ENCODE measurements at places on chromosomes 1 and 21.
A peak's percentile ranks its signal among the peaks of the same experiment; 100 is the strongest.

DNA sequence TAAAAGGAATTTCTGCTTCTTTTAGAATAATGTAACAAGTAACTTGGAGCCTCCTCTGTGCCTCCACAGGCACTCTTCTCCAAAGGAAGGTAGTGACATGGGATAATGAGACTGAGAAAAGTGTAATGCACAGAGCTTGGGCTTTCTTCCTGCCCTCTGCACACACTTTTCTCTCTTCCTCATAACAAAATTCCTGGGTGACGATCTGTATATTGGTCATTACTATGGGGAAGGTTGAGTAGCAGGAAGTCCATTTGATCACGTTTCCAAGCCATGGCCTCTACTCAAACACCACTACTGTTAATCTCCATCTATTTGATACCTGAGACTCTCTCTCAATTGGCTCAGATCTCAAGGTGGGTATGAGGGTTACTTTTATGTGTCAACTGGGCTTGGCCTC lies 113.9 kb downstream of the GRIK1 start:
- DNase-seq, result no peak

DNA sequence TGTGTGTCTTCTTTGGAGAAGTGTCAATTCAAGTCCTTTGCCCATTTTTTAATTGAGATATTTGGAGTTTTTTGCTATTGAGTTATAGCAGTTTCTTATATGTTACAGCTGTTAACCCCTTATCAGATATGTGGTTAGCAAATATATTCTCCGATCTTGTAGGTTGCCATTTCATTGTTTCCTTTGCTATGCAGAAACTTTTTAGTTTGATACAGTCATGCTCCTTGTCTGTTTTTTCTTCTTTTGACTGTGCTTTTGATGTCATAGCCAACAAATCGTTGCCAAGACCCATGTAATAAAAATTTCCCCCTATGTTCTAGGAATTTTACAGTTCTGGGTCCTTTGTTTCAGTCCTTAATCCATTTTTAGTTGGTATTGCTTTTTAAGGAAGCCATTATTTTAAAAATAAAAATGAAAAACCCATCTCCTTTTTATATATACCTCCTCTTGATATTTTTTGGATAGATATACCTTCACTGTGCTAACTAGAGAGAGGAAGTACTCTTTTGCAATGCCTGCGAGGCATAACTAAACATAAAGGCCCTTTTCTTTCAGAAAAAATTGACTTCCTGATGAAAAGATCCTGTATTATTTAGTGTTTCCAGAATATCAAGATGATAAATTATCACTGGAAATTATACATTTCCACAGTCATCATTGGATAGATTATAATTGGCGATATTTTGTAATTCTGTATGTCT lies 127.8 kb downstream of the HS2ST1 start:
- no peak for DNase-seq

- no peak for DNase-seq
Measured at GRCh38 chr1:108686614-108687313, 5.3 kb upstream of the PRPF38B start.

DNA sequence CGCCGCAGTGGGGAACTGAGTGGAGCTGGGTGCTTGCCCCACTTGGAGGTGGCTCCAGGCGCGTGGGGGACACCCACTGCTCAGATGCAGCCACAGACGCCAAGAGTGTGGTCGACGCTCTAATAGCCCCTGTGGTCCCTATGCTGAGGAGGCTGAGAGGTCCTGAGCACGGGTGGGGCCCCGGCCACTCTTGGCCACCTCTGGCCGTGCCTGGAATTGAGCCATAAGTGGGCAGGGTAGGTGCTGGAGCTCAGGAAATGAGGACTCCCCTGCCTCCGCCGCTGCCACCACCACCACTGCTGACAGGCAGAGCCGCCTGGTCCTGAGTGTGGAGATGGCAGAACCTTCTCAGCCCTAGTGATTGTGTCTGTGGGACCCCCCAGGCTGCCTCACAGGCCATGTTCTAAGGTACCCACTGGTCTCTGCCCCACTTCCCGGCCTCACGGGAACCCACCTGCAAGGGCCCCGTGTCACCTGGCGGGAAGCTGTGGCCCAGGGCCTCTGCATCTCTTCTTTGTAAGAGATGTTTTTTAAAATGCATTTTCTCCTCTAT lies 34.6 kb upstream of the DIP2A start:
- DNase-seq, result no peak

- no peak for DNase-seq
Measured at GRCh38 chr1:103582464-103582863, 11.1 kb downstream of the AMY2B start.

- DNase-seq, result no peak
Measured at GRCh38 chr21:43748622-43749021, 27.5 kb downstream of the CSTB start.

- DNase-seq, result no peak
Measured at GRCh38 chr1:229283183-229283611, 12.3 kb downstream of the RAB4A start.

DNA sequence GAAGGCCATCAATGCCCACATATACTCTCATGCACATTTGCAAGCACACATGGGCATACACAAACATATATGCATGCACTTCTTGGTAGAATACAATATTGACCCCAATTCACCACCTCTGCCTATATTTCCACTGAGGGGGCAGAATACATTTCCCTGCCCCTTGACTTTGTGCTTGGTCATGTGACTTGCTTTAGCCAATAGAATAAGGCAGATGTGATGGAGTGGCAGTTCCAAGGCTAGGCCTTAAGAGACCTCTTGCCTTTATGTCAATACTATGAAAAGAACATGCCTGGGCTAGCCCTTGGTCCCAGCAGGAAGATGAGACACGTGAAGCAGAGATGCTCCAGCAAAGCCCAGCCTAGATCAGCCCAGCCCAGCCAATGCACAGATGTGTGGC lies 66.0 kb upstream of the GRIK3 start:
- DNase-seq, result no peak

- DNase-seq, result peak; percentile 47
Measured at GRCh38 chr1:218344814-218345672, at the start of gene TGFB2. Gene TGFB2 (plus strand): TSS chr1:218345336. CDS start chr1:218346702, 1,366 bp downstream.

GRCh38 chr21:34606621-34607020 lies 8.3 kb downstream of the RCAN1 start:
- no peak for DNase-seq

DNA sequence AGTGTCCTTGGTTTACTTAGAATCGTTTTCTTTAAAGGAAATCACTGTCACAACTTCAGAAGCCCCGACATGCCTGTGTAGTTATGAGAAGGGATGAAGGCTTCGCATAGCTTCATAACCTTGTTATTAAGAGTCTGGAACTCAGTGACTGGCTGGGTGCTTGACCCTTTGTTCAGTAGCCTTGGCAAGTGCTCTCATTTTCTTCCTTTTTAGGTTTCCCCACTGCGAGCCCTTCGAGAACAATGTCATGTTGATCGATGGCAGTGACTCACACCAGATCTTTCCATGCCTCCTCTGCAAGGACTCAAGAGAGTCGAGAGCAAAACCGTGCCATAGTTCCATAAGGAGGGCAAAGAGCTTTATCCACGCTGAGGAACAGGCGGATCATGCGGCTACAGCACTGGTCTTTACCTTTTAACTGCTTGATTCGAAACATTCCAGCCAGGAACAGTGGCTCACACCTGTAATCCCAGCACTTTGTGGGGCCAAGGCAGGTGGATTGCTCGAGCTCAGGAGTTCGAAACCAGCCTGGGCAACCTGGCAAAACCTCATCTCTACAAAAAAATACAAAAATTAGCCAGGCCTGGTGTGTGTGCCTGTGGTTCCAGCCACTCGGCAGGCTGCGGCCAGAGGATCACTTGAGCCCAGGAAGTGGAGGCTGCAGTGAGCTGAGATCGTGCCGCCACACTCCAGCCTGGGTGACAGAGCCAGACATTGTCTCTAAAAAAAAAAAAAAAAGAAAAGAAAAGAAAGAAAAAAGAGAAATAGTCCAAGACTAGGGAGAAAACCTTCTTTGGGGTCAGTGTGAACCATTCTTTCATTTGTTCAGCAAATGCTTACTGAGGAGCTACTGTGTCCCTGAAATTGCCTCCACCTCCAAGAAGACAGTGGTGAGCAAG lies 95.4 kb upstream of the ERRFI1 start:
- DNase-seq, result no peak

DNA sequence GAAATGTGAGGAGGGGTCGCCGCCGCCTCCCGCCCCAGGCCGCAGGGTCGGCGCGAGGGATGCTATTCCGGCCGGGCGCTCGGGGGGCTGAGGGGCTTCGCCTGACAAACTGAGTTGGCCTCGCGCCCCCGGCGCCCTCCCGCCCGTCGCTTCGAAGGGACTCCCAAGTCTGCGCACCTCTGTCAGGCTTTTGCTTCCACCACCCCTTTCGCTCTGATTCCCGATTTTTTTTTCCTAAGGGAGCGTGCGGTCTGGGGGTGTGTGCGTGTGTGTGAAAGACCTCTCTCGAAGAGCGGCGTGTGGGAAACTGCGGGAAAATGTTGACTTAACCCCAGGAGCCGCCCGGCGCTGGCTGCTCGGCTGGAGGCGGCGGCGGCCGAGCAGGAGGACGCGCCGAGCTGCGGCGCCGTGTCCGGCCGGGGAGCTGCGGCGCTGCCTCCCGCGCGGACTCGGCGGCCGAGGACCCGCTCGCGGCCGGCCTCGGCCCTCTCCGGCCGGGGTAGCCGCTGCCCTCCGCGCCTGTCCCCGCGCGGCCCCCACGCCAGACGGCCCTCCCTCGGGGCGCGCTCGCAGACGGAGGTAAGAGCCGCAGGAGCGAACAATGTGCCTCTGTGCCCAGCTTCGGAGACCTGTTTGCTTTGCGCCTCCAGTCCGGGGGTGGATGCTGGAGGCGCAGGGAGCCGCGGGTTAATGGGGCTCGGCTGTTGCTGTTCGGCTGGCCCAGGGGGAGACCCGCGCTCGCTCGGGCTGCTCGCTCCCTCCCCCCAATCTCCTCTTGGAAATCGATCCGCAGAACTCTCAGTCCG lies 1.1 kb downstream of the ADGRL2 start:
- DNase-seq, result no peak

DNA sequence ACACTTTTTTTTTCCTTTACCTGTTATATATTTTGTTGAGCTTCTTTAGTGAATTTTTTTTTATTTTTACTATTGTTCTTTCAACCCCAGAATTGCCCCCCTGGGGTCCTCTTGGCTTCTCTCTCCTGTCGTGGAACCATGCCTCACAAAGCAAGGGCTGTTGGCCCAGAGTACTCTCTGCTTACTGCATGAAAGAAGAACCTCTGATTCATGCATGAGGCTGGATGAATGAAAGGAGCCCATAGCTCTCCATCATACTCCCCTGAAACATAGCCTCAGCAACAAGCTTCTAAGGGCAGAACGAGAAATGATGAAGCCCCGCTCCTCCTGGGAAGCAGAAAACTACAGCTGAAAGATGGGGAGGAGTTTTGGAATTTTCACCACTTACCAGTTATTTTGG lies 1441.0 kb downstream of the BRINP3 start:
- DNase-seq, result no peak

DNA sequence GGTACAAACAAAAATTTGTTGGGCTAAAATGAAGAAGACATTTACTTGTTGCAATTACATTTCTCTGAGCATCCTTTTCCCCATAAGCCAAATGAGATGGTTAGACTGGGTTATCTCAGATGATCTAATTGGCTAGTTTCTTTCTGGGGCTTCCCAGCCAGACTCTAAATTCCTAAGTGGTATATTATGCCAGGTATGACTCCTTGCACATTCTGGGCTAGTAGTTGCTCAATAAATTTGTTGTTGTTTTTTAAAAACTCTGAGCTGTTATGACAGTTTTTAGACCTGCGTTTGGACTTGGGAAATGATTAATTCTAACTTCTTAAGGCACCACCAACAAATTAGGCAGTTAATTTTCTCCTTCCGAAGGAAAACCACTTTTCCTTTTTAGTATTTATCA lies 66.1 kb downstream of the UCK2 start:
- DNase-seq, result no peak

DNA sequence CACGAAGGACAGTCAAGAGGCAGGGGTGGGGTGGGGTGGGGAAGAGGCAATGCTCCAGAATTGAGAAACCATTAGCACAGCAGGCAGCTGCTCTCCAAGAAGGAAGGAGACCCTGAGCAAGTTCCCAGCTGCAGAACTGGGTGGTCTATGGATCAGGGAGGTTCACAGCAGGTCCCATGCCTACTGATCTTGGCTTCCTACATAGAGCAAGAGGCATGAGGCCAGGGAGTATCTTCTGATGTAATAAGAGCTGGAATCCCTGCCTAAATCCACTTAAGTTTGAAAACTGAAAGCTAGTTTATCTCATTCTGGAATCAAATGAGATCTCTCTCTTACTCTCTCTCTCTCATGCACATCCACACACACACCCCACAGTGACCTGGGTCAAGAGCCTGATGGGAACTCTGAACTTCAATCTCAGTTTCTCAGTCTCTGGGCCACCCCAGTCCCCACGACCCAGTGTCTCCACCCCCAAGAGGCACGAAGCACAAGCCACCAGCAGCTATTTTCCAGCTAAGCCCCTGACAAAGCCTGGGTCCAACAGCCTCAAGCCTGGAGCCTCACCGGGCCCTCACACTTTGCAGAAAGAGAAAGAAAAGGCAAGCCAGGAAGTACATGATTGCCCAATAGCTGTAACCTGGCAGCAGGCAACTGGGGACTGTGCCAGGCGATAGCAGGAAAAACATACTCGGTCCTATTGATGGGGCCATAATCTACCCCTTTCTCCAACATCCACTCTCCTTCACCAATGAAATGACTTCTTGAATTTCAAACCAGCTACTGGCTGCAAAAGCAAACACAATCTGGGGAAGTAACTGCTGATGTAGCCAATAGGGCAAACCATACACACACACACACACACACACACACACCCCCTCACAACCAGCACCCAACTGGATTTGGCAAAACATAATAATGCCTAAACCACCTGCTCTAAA lies 2.2 kb downstream of the NUAK2 start:
- peak; percentile 58 for DNase-seq

- DNase-seq, result no peak
Measured at GRCh38 chr1:214019499-214019898, 31.7 kb downstream of the PROX1 start.

DNA sequence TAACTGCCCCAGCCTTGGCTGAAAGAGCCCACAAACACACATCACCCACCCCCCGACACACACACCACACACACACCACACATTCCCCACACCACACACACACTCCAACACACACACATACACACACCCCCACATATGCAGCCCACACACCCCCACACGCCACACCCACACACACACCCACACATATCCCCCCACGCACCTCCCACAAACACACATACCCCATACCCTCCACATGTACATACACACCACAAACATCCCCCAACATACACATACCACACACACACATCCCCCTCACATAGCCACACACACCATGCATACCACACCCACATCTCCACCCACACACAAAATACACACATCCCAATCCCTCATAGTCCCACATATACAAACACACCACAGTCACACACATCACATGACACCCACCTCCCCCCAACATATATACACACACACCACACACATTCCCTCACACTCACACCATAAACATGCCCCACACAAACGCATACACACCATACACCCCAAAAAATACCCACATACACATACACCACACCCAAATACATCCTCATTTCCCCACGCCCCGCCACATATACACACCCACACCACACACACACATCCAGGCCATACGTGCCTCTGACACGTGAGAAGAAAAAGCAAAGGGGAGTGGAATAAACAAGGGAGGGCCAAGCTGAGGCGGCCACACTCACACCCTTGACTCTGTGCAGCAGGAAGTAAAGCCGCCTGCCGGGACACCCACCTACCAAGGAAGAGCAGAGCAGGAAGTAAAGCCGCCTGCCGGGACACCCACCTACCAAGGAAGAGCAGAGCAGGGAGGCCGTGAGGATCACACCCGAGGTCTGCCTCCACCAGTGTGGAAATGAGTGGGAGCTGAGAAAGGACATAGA lies 53.7 kb downstream of the HSF2BP start:
- DNase-seq, result peak; percentile 84

All from inflammatory macrophage (primary cell).